ENCODE measurements at places on chromosomes 11 and 22.

DNA sequence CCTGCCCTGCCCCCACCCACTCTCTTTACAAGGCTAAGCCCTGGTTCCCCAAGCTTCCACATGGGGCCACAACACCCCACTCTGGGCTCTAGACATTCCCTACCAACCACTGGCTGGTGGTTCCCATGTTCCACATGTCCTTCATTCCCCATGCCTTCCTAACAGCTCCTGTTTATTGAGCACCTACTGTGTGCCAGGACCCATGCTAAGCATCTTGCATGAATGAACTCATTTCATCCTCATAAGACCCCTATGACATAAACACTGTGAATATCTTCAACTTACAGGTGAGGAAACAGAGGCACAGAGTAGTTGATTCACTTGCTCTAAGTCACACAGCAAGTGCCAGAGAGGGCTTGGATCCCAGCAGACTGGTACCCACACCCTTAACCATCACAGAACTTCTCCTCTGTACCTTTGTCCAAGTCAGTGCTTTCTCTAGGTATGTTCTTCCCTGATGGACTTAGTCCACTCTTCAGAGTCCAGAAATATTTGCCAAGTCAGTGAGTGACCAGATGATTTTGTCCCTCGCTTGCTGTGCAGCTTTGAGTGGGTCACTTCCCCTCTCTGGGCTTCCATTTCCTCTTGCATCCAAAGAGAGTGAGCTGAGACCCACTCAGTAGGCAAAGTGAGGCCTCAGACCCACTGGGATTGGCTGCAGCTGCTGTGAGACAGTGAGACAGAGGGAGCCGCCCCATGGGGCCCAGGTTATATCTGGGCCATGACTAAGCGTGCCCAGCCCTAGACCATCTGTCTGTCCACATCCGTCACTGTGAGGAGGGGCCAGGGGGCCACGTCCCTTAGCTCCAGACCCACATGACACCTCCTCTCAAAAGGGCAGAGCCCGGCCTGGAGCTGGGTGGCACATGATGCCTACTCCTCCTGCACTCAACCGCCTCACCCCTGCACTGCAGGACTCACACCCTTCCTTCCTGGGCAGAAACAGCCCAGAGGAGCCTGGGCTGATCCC lies 132.4 kb downstream of the MN1 start:
- no peak for DNase-seq

DNA sequence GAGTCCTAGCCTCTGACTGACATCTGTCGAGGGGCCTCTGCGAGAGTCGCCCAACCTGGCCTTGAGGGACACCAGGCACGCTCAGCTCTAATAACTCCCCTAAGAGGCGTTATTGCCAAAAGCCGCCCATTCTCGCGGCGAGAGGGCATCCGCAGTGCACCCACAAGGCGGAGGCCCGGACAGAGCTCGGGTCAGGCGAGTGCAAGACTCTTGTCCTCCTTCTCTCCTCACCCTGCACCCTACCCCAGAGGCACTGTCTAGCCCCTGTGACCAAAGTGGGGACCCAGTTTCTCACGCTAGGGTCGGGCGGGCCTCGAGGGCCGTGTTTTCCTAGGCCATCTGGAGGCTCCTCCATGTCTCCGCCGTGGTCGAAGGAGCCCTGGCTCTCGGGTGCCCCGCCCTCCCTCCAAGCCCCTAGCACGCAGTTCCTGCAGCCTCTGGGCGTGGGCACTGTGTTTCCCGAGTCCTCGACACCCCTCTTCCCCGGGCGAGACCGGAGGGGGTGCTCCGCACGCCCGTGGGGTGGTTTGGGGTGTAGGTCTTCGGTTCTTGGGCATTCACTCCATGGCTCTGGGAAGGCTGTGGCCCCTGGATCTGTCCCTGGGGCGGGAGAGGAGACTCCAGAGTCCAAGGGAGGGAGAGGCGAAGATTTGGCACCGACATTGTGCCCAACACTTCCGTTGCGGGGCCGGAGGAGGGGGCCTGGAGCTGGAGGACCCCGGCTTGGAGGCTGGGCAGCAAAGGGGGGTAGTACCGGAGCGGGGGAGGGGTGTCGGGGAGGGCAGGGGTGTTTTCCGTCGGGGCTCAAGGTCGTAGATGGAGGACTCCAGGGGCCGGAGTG lies 1.0 kb downstream of the CHRM4 start:
- DNase-seq = no peak

DNA sequence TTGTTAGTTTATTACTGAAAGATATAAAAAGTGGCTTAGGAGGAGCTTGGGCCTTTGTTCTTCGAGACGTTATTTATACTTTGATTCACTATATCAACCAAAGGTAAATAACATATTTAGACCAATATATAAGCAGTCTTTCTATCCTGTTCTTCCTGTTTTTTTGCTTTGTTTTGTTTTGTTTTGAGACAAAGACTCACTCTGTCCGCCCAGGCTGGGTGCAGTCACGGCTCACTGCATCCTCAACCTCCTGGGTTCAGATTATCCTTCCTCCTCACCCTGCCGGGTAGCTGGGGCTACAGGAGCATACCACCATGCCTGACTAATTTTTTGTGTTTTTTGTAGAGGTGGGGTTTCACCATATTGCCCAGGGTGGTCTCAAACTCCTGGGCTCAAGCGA lies 66.8 kb downstream of the ATM start:
- DNase-seq = no peak

DNA sequence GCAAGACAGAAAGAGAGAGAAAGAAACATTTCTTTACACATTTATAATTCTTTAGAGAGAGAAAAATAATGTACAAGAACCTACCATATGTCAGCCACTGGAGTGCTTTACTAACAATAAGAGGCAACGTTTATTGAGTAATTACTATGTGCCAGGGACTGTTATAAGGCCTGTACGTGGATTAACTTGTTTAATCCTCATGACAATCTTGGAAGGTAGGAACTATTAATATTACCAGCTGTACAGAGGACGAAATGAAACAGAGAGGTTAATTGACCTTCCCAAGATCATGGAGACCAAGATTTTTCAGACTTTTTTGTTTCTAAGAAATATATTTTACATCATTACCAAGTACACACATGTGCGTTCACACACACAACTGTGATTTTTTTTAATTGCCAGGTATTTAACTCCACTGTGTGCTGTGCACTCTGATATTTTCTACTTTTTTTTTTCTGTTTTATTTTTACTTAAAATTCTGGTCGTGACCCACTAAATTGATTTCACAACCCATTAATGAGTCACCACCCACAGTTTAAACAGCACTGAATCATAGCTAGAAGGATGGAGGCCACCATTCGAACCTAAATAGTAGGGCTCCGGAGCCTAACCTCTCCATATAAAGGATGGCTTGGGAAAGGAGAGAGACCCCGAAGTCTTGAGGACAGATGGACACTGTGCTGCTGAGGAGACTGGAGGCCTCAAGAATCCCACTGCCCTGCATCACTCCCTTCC lies 21.4 kb downstream of the CREB3L1 start:
- DNase-seq = no peak

GRCh38 chr11:70095541-70096252 lies 17.6 kb downstream of the ANO1 start:
- no peak for DNase-seq

DNA sequence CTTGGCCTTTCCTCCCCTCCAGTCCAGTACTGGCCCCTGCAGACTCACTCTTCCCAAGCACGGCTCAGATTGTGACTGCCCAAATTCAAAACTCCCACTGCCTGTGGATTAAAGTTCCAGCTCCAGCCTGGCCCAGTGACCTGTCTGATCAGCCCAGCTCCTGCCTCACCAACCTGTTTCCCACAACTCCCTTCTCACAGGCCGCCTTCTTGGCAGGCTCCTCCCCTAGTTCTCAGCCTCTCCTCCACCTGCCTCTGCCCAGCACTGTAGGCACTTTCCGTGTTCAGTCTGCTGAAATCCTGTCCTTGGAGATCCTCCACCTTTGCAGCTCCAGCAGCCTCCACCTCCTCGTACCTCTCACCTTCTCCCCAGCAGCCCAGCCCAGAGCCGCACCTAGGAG lies 68.6 kb downstream of the MICAL2 start:
- DNase-seq = no peak

DNA sequence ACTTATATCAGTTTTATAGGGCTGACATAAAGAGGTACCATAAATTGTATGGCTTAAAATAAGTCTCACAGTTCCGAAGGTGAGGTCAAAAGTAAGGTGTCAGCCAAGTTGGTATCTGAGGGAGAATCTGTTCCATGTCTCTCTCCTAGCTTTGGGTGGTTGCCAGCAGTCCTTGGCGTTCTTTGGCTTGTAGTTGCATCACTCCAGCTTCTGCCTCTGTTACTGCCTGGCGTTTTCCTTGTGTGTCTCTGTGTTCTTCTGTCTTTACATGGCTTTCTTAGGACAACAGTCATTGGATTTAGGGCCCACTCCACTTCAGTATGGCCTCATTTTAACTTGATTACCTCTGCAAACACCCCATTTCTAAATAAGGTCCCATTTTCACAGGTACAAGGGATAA lies 16.7 kb downstream of the MMP7 start:
- DNase-seq = no peak

All from activated CD8-positive, alpha-beta memory T cell treated with anti-CD3 and anti-CD28 coated beads for 24 hours (primary cell).